ENCODE measurements at places on chromosomes 6 and 20. TPM values are rescaled to one million over a fixed set of nuclear protein-coding genes. Genes with fewer than 3 reads are reported as not detected.

DNA sequence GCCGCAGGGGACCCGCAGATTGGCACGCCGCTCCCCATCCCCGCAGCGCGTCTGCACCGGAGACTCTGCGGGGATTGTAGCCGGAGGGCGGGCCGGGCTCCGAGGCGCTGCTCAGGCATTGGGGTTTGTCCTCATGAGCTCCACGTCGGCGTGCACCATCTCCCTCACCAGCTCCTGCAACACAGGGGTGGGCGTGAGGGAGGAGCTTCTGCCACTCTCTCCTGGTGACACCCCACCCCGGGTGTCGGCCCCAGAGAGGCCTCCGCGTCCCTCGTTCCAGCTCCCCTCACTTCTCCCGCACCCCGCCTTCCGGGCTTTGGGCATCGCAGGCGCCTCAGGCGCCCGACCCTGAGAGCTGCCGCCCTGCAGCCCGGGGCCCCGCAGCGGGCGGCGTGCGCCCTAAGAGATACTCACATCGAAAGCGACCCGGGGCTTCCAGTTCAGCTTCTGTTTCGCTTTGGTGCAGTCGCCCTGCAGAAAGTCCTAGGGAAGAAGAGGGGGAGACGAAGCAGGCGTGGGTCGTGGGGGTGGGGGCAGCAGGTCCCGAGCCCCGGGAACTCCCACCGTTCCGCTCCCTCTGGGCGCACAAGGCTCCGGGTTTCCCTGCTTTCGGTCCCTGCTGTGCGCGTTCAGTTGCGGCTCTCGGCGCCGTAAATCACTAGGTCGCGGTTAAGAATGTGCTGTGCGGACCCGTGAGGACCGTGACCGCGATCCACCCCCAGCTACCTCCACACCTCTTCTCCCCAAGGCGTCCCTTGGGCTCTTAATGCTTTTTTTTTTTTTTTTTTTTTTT lies 14.5 kb downstream of the FOXC1 start:
- no peak for DNase-seq

GRCh38 chr6:28648878-28649375 lies 123.2 kb downstream of the GPX5 start:
- no peak for DNase-seq

GRCh38 chr6:40319124-40319523 lies 268.0 kb downstream of the LRFN2 start:
- DNase-seq, result no peak

- no peak for DNase-seq
Measured at GRCh38 chr20:11920083-11920482, 2.4 kb downstream of the BTBD3 start.

- no peak for DNase-seq
Measured at GRCh38 chr20:15925376-15925775, 647.9 kb downstream of the KIF16B start.

Gene PEX3
- total RNA-seq, result 8.8 TPM

DNA sequence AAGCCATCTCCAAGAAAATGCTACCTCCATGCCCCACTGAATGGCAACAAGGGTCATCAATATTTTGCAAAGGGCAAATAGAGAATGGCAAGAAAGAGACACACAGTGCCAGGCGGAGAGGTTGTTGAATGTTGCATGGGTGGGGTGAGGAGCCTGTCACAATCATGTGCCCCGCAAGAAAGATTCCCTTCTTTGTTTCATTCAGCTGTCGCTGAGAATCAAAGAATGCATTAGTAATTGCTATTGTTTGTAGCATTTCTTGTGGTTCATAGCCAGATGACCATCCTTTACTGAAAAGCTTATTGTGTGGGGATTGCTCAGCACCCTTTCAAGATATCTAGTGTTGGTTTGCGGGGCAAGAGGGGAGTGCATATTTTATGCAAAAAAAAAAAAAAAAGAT lies 166.5 kb upstream of the QKI start:
- DNase-seq, result no peak

- DNase-seq, result peak; percentile 30
Measured at GRCh38 chr6:97215157-97215769, 67.8 kb downstream of the MMS22L start.

Gene ENPP4
- 2.3 TPM for total RNA-seq

Gene CCN5
- 39.7 TPM for total RNA-seq

- DNase-seq, result peak; percentile 46
Measured at GRCh38 chr6:17585766-17586490, 14.2 kb upstream of the FAM8A1 start.

DNA sequence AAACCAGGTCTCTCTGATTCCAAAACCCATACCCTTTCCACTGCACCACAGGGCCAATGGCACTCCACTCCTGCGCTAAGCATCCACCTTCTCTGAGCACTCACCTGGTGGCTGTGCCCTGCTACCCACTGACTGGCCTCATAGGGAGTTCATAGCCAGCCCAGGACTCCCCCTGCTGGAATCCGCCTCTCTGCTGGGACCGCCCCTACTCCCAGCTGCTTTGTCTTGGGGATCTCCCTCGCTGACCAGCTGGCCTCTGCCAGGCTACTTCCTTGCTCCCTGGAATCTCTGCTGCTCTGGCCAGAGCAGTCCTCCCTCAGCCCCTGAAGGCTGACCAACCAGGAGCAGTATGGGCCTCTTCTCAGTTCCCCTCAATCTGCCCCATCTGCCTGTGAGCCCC lies 129.7 kb downstream of the FAXC start:
- DNase-seq, result no peak

GRCh38 chr6:149433881-149434280 lies 33.8 kb downstream of the SUMO4 start:
- no peak for DNase-seq

Gene GJA10
- not detected for total RNA-seq

Gene SUPT3H
- total RNA-seq, result 6.4 TPM

GRCh38 chr6:143215771-143216170 lies 155.1 kb downstream of the AIG1 start:
- DNase-seq, result no peak

Gene FAM83C
- not detected for total RNA-seq

DNA sequence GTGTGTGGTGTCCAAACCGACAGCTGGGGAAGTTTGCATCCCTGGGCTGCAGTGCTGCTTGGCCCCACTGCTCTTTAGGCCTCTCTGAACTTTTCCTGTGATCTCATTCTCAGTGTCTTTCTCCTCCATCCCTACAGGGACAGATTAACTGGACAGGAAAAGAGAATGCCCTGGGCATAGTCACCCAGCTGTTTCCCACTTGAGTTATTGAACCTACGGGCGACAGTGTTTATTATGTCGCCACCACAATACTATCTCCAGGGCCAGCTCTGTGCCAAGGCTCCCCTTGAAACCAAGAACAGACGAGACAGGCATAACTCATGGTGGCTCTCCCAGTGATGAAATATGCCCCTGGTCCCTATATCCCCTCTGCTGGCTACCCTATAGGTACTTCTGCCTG lies 147.8 kb upstream of the EPHA7 start:
- DNase-seq, result no peak

Gene HDGFL1
- not detected for total RNA-seq

Gene DOK5
- total RNA-seq, result 3.5 TPM

Gene COL21A1
- total RNA-seq, result not detected

DNA sequence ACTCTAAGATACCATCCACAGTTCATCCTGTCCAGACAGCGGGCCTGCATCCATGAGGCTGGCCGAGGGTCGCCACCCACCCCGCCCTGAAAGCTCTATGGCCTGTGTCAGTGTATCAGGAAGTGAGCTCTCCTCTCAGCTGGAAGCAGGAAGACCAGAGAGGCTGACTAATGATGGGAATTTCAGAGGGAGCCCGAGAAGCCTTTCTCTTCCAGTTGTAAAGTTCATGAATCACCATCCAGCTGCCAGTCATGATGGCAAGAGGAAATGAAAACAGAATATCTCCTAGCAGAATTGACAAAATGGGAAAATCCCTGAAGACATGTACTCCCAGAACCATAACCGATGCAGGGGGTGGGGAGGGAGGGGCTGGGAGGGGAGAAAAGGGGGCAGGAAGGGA lies 109.6 kb upstream of the RPS6KA2 start:
- peak; percentile 75 for DNase-seq

Data from Caki2 (cell line).